ENCODE measurements at places on chromosomes 12 and 14.

GRCh38 chr12:71503579-71504391 lies 64.2 kb downstream of the LGR5 start:
- peak; percentile 12 for DNase-seq

DNA sequence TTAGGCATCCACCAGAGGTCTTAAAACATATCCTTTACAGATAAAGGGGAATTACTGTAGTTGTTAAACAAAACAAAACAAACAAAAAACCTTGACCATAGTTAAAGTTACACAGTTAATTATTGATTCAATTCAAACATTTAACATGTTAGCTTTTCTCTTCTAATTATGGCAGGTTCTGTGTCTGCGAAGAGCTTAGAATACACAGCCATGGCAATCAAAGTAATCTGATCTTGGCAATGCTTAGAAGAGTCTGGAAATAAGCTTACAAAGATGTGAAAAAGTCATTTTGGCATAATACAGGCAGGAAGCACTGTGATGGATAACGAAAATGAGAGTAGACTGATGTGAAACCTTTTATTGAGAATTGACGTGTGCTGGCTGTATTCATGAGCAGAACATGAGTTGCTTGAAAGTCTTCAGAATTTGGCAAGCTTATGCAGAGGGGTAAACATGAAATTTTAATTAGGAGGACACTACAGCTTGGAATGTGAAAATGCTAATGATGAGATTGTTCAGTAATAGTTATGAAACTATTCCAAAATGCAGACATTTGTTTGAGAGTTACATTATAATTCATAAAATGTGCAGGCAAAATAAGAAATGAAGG lies 629.6 kb downstream of the FSCB start:
- DNase-seq: peak; percentile 51

- DNase-seq: no peak
Measured at GRCh38 chr12:4762773-4763172, 42.6 kb downstream of the GALNT8 start.

- no peak for DNase-seq
Measured at GRCh38 chr12:104669851-104670337, 213.1 kb downstream of the CHST11 start.

GRCh38 chr12:7265251-7265650 lies 38.6 kb upstream of the ACSM4 start:
- DNase-seq: no peak

DNA sequence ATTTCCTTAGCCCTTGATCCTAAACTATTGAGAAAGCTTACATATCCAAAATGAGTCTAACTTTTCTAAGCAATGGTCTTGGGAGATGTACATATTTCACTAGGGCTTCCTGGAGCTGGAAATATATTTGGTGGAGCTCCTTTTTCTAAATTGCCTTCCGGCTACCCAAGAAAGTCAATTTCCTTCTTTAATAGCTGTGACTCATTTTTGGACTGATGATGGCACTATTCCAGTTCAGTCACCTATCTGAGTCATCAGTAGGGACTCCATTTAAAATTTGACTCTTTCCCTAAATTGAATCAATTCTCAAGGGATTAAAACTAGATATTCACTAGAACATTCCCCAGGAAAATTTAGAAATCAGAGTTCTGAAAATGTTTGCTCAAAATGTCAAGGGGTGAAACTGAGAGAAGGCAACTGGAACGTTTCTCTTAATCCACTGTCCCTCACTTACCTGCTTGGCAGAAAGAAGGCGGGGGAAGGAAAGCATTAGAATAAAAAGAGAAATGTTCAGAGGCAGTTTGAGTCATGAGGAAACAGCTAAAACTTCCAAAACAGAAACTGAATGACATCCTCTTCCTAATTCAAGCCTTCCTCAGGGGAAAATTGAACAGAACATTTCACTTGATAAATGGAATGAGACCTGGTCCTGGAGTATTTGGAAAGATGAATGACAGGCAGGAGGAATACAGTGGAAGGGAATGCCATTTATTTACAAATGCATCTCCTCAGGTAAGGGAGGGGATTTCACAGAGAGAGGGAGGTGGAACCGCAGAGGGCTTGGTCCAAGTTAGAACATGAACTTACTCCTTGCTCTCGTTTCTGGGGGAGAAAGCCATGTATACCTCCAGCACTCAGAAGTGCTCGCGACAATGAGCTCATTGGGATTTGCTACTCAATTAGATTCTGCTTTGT lies 91.2 kb downstream of the RGS6 start:
- no peak for DNase-seq

GRCh38 chr12:57793920-57794319 lies 11.3 kb downstream of the TSFM start:
- DNase-seq: no peak

- DNase-seq: no peak
Measured at GRCh38 chr14:99522025-99522401, 40.8 kb downstream of the CCNK start.

- DNase-seq: no peak
Measured at GRCh38 chr12:109157986-109158385, 41.6 kb downstream of the ACACB start.

- no peak for DNase-seq
Measured at GRCh38 chr14:22781301-22781991, 15.0 kb downstream of the OXA1L start.

All from NCI-H446 treated with DMSO at 0.1 percent for 48 hours (cell line).